ENCODE measurements at places on chromosomes 4 and X. TPM values are rescaled to one million over a fixed set of nuclear protein-coding genes. Genes with fewer than 3 reads are reported as not detected.
A peak's percentile ranks its signal among the peaks of the same experiment; 100 is the strongest.

- DNase-seq, result no peak
Measured at GRCh38 chr4:4690854-4691253, 149.0 kb upstream of the STX18 start.

GRCh38 chrX:95716841-95717240 is 967.8 kb upstream of the DIAPH2 start:
- DNase-seq, result no peak

DNA sequence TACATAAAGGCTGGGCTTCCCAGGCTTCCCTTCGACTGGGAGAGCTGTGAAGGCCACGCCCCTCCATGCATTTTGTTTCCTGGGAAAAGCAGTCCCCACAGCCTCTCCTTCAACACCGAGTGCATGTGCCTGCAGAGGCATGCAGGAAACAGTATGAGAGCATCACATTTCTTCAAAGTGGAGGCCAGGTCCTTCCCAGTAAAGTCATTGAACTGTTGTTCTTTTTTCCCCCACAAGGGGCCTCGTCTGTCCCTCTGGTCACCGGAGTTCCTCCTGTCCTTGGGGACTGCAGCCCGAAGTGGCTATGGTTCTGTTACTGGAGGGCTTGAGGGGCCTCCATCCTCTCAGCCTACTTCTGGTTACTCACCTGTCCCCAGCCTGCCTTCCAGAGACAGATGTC is 56.0 kb downstream of the RAI2 start:
- no peak for DNase-seq

GRCh38 chr4:106364282-106364681 is 4.3 kb downstream of the GIMD1 start:
- DNase-seq, result peak; percentile 35

- no peak for DNase-seq
Measured at GRCh38 chrX:30141966-30142365, 73.4 kb upstream of the MAGEB2 start.

GRCh38 chrX:1244164-1245076 is 24.2 kb upstream of the CSF2RA start:
- DNase-seq, result peak; percentile 67

The CYSLTR1 gene
- total RNA-seq, result 0.25 TPM

The ZDHHC15 gene
- total RNA-seq, result 9.4 TPM

The MED28 gene
- 60.9 TPM for total RNA-seq

The PPM1K gene
- total RNA-seq, result 19.0 TPM
